ENCODE measurements at places on chromosomes 7 and 10. TPM values are rescaled to one million over a fixed set of nuclear protein-coding genes. Genes with fewer than 3 reads are reported as not detected.
A peak's percentile ranks its signal among the peaks of the same experiment; 100 is the strongest.

DNA sequence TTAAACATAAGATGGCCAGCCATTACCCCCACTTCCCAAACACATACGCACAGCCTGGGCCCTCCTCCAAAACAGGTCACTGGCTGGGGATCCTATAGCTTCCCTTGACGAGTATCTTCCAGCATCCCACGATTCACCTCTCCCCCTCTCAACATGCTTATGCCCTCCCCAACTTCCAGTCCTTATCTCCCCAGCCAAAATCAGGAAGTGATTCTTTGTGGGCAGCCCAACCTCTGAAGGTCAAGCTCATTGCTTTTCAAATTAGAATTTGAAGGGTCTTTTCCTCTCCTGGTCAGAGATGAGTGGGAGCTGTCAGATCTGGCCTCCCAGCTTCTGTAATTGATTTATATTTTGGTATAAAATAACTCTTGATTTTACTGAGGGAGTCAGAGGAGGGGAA lies 133.6 kb downstream of the ATXN7L1 start:
- no peak for DNase-seq

- DNase-seq, result no peak
Measured at GRCh38 chr7:5649641-5650040, 131.8 kb downstream of the RNF216 start.

GRCh38 chr10:6416892-6417512 lies 163.1 kb downstream of the PRKCQ start:
- no peak for DNase-seq

- peak; percentile 45 for DNase-seq
Measured at GRCh38 chr10:92387289-92387940, 96.4 kb downstream of the MARCHF5 start.

- no peak for DNase-seq
Measured at GRCh38 chr7:82179311-82179710, 264.3 kb downstream of the CACNA2D1 start.

DNA sequence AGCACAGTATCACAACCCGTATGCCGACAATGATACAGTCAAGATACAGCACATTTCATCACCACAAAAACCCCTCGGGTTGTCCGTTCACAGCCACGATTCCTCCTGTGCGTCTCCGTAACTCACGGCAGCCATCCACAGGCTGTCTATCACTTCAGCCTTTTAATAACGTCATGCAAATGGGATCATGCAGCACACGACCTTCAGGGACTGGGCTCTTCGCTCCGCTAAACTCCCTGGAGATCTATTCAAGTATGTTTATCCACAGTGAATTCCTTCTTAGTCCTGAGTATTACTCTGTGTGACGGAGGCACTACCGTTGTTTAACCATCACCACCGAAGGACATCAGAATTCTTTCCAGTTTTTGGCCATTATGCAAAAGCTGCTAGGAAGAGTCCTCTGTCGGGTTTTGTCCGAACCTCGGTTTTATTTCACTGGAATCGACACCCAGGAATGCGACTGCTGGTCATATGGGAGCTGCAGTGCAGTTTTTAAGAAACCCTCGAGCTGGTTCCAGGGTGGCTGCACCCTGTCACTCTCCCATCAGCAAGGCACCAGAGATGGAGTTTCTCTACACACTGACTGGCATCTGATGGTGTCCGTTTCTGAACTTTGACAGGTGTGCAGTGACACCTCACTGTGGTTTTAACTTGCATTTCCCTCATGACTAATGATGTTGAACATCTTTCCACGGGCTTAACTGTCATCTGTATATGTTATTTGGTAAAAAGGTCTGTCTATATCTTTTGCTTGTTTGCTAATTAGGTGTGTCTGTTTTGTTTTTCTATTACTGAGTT lies 193.6 kb downstream of the MAD1L1 start:
- no peak for DNase-seq

DNA sequence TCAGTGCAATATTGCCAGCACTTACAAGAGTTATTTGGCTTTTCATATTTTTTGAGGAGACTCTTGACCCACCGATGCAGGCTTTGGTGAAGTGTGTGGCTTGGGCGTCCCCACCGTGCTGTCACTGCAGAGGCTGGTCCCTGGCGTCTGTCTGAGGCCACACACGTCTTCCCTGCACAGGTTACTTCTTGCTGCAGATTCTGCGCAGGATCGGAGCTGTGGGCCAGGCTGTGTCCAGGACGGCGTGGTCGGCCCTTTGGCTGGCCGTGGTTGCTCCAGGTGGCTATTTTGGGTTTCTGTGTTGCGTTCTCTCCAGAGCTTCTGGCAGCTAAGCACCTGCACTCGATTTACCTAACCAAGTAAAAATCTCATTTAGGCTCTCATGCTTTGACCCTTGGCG lies 18.9 kb downstream of the SUN1 start:
- DNase-seq, result no peak

DNA sequence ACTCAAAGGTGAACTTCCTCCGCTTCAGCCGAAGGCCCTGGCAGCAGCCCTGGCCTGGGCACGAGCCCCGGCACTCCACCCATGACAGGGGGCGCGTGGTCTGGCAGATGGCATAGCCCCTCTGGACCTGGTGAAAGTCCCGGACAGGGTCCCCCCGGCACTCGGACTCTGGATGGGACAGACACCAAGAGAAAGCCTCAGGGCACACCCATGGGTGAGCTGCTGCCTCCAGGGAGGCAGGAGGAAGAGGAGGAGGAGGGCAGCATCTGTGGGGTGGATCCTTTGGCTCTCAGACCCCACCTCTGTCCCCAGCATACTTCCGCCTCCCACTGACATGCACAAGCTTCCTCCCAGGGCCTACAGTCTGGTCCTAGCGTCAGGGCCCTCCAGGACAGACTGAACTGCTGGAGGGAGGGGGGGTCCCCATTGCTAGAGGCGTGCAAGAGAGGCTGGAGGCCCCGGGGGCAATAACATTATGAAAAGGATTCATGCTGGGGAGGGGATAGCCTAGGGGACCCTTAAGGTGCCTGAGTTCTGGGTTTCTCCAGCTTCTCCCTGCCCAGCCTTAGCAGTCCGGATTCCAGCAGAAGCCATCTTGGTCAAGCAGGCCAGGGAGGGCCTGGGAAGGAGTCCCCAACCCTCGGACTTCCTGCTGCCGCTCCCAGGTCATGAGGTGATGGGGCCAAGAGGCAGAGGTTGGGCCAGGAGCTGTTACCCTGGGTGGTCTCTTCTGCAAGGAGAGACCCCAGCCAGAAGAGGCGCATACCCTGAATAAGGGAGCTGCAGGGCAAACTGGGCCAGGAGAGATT lies 169.3 kb downstream of the LCOR start:
- peak; percentile 28 for DNase-seq

The DPP6 gene
- total RNA-seq, result not detected

The CPN1 gene
- total RNA-seq, result not detected

All from activated CD8-positive, alpha-beta memory T cell treated with anti-CD3 and anti-CD28 coated beads, Interleukin-2, amount 10 ng/mL, durations not matched to agents 7 days and 5 days (primary cell).